H9 (cell line): ENCODE measurements at places on chromosomes 7 and 10.
A peak's percentile ranks its signal among the peaks of the same experiment; 100 is the strongest.

DNA sequence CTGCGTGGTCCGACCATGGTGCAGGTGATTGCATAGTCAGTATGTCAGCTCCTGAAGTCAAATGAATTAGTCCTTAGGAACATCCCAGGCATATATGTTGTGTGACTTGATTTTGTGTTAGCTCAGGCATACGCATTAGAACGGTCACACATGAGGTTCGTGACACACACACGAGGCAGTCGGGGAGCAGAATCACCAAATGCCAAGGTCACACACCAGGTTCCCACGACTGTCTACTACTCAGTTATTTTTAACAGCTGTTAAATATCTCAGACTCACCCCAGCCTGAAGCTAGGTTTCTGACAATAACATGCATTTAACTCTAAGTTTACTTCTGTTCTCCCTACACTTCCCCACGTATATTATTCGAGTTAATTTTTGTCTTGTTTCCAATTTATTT, 54.8 kb downstream of the DYNC2I1 start:
- no peak for DNase-seq

DNA sequence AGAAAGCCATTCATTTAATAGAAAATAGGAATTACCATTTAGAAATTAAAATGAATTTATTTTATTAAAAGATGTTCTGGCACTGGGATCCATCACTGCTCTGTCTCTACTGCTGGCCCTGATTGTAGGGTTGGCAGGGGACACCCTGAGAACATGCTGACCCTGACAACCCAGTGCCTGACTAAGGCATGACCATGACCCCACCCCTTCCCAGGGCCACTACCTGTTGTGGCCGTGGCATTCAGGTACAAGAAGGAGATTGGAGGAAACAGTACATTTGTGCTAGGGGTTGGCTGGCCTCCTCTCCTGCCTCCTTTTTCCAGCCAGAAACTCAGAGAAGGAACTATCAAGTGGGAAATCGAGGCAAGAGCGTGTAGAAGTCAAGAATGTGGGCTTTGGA, 197.0 kb upstream of the ZMIZ1 start:
- no peak for DNase-seq

DNA sequence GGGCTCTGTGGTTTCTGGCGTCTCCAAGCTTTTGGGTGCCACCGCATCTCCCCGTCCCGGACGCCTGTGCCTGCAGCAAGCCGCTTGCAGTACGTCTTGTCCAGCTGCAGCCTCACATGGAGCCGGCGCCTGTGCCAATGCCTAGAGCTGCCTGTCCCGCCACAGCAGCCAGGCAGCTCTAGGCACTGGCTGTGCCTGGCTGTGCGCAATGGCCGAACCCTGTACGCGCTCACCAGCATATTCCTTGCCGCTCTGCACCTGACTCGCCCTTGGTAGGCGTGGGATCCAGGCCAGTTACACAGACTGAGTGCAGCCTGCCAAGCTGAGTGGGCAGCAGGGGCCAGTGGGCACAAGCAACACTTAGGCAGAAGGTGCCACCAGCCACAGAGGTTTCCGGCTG, 381.2 kb upstream of the SORCS1 start:
- no peak for DNase-seq

DNA sequence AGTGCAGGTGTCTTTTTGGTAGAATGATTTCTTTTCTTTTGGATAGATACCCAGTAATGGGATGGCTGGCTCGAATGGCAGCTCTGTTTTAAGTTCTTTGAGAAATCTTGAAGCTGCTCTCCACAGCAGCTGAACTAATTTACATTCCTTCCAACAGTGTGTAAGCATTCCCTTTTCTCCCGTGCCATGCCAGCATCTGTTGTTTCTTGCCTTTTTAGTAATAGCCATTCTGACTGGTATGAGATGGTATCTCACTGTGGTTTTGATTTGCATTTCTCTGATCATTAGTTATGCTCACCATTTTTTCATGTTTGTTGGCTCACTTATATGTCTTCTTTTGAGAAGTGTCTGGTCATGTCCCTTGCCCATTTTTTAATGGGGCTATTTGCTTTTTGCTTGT, 486.3 kb downstream of the GALNT17 start:
- no peak for DNase-seq

DNA sequence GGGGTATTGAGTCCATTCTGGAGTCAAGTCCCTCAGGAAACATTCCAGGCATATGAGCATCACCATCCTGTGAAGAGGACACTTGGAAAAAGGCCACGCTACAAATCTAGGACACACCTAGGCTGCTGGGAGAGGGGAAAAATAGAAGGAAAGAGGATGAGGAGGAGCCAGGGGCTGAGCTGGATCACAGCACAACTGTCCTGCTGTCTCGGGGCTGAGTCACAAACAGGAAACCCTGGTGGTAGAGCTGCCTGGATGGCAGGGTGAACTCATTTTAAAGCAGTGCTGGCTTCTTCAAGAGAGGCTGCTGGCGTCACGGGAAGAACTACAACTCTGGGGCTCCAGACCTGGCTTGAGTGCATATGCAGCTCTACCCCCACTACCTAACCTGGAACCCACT, 151.5 kb downstream of the RNF216 start:
- DNase-seq: no peak

DNA sequence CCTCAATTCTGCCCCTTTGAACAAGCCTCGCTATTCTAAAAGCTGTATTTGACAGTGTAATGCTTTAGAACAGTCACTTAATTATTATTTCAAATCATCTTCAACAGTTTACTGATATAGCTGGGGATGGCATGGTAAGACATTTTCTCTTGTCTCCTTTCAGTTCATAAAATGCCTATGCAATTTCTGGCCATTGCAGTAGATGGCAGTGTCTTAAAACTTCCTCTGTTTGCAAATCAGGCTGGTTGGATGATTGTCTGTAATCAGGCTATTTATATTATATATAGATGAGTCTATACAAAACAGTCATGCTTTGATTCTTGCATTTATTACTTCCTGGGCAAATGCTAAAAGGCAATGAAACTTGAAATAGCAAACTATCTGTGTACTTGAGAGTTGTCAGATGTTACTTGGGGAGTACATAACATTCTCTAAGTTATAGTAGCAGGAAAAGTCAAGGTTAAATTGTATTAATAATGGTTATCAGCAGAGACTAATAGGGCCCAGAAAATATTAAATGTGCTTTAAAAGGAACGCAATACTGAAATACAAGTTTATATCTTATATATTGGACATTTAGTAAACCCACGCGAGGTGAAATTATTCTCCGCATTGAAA, 55.5 kb upstream of the LHFPL3 start:
- no peak for DNase-seq

GRCh38 chr7:107173691-107174406, 5.0 kb downstream of the HBP1 start:
- no peak for DNase-seq

DNA sequence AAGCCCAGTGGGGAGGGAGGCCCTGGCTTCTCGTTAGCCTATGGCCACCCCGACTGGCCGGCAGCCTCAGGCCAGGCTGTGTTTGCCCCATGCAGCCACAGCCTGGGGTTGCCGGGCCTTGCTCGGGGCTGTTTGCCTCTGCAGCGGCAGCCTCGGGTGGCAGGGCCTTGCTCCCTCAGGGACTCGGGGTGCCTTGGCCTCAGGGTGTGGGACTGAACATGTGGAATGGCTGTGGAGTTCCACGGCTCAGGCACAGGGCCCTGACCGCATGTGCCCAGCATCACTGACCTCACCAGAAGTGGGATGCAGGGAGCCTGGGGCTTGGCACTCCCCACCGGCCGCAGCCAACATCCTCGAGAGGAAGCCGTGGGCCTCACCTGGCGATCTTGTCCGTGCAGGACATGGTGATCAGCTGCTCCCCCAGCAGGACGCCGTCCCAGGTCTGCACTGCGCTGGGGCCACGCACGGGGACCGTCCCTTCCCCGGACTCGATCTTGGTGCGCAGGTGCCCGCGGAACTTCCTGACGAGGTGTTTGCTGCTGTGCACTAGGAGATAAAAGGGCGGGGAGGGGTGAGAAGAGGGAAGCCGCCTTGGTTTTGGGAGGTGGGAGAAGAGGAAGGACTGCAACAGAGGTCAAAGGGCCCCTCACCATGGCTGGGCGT, 160.5 kb downstream of the WDR37 start:
- DNase-seq: peak; percentile 19

GRCh38 chr10:61941202-61941681, 39.7 kb downstream of the ARID5B start:
- DNase-seq: no peak

- DNase-seq: no peak
Observed at GRCh38 chr7:4159154-4159501, 523.0 kb upstream of the FOXK1 start.

DNA sequence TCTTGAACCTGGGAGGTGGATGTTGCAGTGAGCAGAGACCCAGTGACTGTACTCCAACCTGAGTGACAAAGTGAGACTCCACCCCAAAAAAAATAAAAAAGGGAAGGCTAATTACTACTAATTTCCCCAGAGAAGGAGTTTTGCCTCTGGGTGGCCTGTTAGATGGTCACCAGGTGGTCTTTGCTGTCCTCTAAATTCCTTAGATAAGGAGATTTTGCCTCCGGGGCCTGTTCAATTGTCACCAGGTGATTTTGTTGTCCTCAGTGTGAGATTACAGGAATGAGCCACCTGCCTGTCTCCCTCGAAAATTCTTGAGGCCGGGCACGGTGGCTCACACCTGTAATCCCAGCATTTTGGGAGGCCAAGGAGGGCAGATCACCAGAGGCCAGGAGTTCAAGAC, 24.4 kb upstream of the ZMIZ2 start:
- no peak for DNase-seq
